ENCODE measurements at places on chromosomes 3 and 15.

DNA sequence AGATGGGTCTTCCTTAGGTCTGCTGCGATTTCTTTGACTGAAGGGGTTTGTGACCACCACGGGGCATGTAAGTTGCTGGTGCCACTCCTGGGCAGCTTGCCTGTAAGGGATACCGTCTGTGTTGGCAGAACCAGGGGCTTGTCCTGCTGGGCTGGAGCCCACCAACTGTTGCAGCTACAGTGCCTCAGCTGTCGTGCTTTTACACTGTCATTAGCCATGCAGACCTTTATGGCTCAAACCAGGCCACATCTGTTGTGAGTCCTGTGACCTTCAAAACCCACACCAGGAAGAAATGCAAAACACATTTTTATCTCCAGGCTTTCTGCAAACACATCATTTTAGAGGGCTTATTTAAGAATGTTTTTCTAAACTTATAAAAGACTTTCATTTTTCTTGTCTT lies 168.7 kb downstream of the PTPRG start:
- DNase-seq = no peak

- DNase-seq = no peak
These were observed 427.2 kb downstream of the OCA2 start for GRCh38 chr15:27671819-27672437.

DNA sequence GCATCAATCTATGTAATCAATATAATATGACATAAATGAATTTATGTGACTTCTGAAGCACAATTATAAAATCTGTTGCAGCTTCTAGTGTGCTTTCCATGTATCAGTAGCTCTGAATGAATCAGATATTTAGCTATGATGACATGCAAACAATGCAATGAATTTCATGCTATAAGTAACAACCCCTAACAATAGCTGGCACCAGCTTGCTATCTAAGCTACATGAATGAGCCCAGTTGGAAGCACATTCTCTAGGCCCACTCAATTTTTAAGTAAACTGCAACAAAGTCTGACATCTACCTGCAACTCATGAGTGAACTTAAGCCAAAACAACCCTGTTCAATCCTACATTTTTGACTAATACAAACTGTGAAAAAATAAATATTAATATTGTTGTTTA lies 507.3 kb upstream of the ROBO1 start:
- no peak for DNase-seq

GRCh38 chr15:57890351-57890750 lies 175.2 kb downstream of the ALDH1A2 start:
- no peak for DNase-seq

GRCh38 chr15:41565702-41566101 lies 6.7 kb downstream of the TYRO3 start:
- no peak for DNase-seq

DNA sequence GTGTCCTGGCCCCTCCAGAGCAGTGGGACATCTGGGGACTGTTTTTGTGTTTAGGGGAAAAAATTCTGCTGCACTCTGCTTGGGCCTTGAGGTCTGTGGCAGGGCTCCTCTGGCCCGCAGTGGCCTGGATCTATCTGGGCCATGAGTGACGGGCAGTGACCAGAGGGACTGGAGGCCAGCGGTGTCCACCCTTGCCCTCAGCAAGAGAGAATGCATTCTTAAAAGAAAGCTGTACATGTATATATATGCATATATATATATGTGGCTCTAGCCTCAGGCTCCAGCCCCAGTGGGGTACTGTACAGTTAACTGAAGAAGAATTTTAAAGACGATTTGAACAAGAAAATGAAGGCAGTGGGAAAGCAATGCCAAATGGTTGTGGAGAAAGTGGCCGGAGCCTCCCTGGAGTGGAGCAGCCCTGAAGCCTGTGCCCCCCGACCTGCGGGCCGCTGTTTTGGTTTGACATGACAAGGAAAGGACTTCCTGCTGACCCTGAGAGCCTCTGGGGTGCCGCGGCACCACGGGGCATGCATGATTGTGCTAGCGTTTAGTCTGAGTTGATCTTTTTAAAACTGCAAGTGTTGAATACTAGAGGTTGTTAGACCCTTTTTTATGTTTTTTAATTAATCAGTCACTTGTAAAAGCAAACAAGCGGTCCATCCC lies 52.2 kb downstream of the PLXNA1 start:
- DNase-seq = no peak

DNA sequence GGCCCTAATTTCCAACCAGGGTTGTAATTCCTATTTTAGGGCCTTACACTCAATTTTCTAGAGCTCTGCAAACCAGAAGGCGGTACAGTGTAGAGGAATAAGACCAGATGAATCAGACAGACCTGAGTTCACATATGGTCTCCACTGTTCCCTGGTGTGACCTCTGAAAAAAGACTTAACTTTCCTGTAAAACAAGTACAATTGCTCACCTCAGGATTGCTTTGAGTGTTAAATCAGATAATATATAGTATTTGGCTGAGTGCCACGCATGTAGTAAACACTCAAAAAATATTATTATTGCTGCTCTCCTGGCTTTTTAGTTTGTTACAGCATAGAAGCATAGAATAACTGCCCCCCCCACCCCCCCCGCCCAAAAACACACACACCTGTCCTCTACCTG lies 51.0 kb upstream of the STT3B start:
- no peak for DNase-seq

DNA sequence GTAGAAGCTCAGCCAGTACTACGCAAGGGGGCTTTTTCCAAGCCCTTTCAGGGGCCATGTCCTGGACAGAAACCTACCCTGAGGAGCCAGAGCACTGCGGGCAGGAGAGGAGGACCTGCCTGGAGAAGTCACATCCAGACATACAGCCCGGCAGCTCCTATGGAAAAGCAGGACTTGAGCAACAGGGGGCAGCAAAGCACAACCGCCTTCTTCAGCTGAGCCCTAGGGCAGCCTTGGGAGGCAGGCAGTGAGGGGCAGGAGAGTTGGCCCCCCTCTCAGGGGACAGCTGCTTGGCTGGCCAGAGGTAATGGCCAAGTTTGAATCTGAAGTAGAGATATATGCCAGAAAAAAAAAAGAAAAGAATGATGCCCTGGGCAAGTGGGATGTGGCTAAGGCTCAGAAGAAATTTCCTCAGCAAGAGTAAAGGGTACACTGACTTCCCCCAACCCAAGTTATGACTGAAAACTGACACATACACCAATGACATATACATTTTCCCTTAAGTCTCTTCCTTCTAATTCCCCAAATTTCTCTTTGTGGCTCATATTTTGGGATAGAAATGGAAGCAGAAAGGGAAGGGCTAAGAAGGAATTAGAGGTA lies 56.9 kb downstream of the CYP19A1 start:
- peak; percentile 34 for DNase-seq
